ENCODE measurements at places on chromosomes 4 and X.

- no peak for DNase-seq
Observed at GRCh38 chr4:42845586-42845985, 46.9 kb upstream of the GRXCR1 start.

DNA sequence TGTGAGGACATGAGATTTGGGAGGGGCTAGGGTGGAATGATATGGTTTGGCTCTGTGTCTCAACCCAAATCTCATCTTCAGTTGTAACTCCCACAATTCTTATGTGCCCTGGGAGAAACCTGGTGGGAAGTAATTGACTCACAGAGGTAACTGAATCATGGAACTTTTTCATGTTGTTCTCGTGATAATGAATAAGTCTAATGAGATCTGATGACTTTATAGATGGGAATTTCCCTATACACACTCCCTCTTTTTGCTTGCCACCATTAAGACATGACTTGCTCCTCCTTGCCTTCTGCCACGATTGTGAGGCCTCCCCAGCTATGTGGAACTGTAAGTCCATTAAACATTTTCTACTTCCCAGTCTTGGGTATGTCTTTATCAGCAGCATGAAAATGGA, 253.2 kb upstream of the GK2 start:
- no peak for DNase-seq

DNA sequence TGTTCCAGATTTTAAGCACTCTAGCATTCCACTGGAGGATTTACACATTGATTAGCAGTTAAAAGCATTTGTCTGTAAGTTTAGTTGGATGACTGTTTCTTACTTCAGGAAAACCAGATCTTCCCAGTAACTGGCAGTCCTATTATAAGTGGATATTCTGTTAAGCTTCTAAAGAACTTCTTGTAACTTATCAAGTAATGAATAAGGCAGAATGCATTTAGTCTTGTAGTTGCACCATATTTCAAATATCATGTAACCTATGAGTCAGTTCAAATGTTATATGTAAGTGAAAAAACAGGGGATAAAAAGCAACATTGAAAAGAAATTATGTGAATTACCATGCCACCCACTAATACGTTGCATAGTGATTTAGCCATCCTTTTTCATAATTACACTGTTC, 30.2 kb upstream of the TENM3 start:
- DNase-seq: no peak

- DNase-seq: no peak
Observed at GRCh38 chrX:134619838-134620237, 38.4 kb downstream of the PLAC1 start.

GRCh38 chr4:185685804-185686203, 126.2 kb downstream of the SORBS2 start:
- peak; percentile 64 for DNase-seq

DNA sequence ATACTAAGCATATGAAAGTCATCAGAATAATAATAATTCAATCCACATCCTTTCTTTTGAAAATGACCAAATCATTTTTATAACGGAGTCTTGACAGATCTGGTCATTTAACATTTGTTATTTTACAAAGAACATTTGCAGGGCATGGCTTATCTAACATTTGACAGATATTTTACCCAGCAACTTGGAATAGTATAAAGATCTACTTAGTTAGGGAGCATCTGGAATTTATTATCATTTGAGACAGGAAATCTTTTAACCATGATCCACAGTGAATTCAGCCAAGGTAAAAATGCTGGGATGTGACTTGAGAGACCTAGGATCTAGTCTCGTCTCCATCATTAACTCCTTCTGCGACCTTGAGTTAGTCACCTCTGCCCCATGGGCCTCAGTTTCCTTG, 22.4 kb downstream of the STARD8 start:
- peak; percentile 59 for DNase-seq

- no peak for DNase-seq
Observed at GRCh38 chr4:127414951-127415606, 217.7 kb upstream of the INTU start.

DNA sequence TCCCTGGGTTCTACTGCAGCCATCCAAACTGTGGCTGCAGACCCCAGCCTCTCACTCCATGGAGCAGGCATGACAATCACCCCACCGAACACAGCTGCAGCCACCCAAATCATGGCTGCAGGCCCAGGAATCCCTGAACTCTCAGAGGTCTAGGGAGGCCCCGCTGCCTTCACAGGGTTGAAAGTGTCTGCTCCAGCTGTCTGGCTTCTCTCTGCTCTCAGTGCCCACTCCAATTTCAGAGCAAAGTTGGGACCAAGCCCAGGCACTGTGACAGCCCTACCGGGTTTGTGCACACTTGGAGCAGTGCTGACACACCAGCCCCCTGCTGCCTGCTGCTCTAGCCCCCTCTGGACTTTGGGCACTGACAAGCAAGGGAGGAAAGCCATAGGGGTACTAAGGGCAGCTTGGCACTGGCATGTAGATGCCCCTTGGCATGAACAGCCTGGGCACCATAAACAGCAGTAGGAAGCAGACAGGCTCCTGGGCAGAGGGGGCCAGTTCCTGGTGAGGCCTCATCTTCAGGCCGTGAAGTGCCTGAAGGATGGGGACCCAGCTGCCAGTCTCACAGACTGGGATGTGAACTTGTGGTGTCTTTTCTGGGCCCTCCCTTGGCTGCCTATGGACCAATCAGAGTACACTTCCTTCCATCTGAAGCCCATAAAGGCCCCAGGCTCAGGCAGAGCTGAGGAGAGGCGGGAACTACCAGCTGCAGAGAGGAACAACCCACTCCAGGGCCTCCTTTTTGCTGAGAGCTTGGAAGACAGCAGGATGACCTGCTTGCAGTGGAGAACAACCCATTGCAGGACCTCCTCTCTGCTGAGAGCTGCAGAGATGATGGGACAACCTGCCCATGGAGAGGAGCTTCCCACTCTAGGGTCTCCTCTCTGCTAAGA, 68.8 kb downstream of the TECRL start:
- no peak for DNase-seq

DNA sequence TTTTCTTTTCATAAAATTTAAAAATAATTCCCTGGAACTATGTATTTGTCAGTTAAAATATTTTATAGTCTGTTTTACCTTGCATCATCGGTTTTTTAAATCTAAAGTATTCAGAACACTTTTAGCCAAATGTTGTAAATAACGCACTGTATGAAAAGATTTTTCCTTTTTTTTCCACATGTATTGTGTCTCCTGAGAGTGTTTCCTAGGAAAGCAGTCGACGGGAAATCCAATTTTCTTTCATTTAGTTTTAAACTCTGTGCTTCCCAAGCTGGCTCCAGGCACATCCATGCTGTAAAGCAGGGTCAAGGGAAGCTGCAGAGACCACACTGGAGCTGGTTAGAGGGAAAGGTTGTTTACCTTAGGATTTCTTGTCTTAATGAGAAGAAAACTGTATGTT, 1724.3 kb upstream of the TENM3 start:
- no peak for DNase-seq

- DNase-seq: no peak
Observed at GRCh38 chrX:7218321-7219152, 70.6 kb upstream of the PUDP start.

GRCh38 chrX:69096963-69097362, 68.3 kb downstream of the PJA1 start:
- no peak for DNase-seq

GRCh38 chr4:95547715-95548471, 880 bp downstream of the UNC5C start:
- DNase-seq: peak; percentile 2

DNA sequence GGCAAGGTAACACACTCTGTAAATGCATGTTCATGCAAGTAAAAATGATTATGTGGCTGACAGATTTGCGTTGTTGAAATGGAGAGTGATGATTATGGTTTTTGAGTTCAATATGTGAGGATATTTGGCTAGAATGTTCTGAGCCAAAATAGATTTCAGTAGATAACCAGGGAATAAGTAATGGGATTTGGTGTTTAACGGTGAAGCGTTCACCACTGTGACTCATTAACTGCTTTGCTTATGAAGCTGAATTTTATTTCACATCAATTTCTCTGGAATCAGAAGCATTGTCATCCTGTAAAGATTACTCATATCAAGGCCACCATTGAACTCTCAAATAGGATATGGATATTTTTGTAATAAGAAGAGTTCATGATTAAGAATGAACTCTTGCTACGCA, 11.7 kb downstream of the AFP start:
- DNase-seq: peak; percentile 13

DNA sequence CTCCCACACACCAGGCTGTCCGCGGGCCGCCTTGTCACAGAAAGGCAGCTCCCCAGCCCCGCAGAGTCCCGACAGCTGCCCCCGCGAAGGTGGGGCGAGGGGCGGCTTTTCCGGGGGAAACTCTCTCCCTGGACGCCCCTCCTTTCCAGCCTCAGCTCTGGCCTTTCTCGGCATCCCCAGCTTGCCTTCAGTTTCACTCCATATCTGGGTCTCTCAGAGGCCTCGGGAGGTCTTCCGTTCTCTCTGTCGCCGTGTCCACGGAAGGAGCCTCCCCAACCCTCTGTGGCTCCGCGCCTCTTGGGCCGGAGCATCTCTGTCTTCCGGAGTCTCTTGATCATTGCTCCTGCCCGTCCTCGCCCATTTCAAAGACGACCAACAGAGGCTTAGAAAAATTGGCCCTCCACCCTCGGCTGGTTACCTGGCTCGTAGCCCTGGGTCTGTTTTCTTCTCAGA, 6.1 kb upstream of the MSX1 start:
- DNase-seq: no peak

DNA sequence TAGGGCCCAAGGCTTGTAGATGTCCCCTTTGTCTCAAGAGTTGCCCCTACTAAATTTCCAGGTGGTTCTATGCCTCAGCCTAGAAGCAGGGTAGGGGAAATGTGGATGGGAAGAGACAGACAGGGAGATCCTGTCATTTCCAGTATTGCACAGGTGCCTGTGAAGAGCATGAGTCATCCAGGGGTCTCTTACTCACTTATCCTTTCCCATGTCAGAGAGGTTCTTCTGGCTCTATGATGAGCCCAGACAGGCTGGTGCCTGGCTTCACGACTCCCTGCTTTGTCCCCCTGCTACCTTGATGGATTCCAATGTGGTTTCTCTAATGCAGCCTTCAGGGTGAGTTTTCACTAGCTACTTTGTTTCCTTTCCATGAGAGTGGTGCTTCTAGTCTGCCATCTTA, 35.2 kb upstream of the DDX60 start:
- DNase-seq: no peak

DNA sequence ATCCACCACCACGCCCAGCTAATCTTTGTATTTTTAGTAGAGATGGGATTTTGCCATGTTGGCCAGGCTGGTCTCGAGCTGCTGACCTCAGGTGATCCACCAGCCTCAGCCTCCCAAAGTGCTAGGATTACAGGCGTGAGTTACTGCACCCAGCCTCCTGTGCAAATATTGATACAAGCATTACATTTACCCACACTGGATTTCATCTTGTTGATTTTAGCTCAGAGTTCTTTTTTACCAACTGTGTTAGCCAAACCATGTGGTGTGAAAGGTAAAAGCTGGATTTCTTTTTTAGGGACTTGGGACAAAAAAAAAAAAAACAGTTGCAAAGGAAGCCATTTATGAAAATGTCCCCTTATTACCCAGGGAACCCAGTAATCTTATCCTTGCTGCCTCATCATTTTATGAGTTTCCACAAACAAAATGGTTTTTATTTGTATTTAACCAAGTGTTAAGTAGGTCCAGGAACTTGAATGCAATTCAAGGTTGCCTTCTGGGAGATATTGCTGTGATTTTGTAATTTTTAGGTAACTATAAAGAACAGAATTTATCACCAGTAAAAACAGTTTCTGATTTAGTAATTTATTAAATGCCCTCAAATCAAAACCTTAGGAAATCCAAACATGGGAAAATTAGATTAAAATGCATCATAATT, 202.5 kb downstream of the PALLD start:
- no peak for DNase-seq

- peak; percentile 31 for DNase-seq
Observed at GRCh38 chr4:182280436-182281111, 37.4 kb downstream of the TENM3 start.

DNA sequence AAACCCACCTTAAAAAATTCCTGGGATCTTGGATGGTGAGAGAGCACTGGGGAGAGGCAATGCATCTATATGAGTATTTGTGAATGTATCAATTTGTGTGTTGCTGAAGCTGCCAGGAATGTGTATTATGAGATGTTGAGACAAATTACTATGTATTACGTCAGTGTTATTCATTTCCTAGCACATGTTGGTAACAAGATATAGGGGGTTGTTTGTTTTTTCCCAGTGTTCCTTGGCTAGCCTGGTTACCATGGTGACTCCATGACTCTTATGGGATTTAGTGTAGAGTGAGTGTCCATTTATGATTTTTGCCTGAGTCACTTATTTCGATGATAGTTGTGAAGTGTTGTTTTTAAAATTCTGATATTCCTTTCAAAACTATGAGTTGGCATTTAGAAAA, 65.6 kb downstream of the RAB40A start:
- DNase-seq: peak; percentile 86

GRCh38 chr4:107896646-107897045, 34.7 kb upstream of the CYP2U1 start:
- DNase-seq: peak; percentile 47

DNA sequence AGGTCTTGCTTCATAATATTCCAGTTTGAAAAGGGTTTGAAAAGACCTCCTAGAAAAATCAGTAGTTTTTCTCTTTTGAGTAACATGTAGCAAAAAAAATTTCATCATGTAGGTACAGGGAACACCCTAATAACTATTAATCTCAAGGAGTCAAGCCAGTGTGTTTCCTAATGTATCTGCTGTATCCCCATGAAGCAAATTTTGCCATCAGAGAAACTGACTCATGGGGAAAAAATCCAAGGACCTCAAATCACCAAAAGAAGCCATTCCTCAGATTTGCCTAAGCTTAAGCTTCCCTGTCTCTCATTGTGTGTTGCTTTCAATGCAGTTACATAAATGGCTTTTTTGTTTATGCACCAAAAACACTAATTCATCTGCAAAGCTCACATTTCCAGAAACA, 29.7 kb downstream of the F9 start:
- DNase-seq: peak; percentile 51

DNA sequence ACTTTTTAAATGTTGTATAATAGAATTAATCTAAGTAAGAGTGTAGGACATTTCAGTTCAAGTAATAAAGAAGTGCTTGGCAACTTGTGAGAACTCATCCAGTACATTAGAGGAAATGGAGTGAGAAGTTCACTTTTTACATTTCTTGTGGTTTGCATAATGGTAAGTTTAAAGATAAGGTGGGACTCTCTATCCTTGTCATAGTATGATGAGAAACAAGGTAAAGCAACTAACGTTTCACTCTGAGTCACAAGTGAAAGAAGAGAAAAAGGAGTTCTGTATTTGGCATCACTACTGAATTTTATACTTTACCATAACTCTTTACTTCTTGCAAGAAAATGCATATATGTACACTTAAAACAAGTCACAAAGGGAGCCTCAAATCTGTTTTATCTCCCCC, 219.4 kb downstream of the SLC4A4 start:
- no peak for DNase-seq

DNA sequence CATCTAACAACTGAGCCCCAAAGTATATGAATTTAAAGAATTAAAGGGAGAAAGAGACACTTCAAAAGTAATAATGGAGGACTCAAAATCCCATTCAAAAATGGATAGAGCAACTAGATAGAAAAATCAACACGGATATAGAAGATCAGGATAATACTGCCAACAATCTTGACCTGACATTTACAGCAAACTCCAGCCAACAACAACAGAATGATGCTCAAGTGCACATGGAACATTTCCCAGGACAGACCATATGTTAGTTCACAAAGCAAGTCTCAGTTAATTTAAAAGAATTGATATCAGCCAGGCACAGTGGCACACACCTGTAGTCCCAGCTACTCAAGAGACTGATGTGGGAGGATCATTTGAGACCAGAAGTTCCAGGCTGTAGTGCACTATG, 72.0 kb upstream of the SMARCAD1 start:
- no peak for DNase-seq
